NCI-H524 (cell line): ENCODE measurements at places on chromosomes 5 and 9.

DNA sequence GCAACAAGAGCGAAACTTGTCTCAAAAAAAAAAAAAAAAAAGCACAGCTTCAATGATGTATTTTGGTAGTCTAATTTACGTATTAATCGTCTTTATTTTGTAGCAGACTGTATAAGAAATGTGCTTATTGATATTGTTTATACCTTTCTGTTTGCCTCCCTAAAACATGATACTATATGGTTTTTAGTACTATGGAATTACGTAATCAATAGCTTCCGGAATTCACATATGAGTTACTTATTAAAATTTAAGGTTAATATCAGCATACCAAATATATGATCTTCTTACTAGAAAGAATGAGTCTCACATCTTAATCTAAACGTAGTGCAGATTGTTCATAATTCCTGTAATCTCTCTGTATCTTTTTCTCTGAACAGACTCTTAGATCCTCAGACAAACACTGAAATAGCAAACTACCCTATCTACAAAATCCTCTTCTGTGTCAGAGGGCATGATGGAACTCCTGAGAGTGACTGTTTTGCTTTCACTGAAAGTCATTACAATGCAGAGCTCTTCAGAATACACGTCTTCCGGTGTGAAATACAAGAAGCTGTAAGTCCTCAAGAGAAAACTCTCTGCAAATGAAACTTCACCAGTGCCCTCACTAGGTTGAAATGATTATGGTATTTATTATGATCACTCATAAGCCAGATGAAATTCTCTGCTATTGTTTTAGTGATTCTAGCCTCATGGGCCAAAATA lies 44.4 kb upstream of the GPR21 start:
- no peak for DNase-seq

- peak; percentile 82 for DNase-seq
Observed at GRCh38 chr5:34522599-34523386, 133.3 kb upstream of the RAI14 start.

- no peak for DNase-seq
Observed at GRCh38 chr5:157106630-157107461, 2.0 kb downstream of the HAVCR2 start.

- DNase-seq: no peak
Observed at GRCh38 chr9:134983074-134983473, 65.4 kb upstream of the FCN1 start.

GRCh38 chr9:124282442-124283227 lies 24.9 kb downstream of the NEK6 start:
- DNase-seq: no peak

DNA sequence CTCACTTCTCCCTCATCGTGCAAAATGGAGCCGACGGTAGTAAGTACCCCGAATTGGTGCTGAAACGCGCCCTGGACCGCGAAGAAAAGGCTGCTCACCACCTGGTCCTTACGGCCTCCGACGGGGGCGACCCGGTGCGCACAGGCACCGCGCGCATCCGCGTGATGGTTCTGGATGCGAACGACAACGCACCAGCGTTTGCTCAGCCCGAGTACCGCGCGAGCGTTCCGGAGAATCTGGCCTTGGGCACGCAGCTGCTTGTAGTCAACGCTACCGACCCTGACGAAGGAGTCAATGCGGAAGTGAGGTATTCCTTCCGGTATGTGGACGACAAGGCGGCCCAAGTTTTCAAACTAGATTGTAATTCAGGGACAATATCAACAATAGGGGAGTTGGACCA lies 979 bp downstream of the PCDHGA12 start:
- DNase-seq: no peak

GRCh38 chr5:132547269-132547668 lies 3.9 kb upstream of the IL5 start:
- no peak for DNase-seq

DNA sequence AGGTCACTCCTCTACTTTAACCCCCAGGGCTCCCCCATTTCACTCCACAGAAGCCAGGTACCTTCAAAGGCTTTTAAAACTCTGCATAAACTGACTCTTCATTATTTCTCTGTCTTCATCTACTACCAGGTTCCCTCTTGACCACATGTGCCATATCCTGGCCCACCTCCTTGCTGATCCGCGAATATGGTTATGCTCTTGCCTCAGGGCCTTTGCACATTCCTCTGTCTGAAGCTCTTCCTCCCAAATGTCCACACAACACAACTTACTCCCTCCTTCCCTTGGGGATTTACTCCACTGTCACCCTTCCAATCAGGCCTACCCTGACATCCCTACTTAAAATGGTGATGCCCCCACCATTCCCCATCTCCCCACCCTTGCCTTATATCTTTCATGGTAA lies 134.6 kb upstream of the ANKRD55 start:
- DNase-seq: no peak

GRCh38 chr9:3916411-3916810 lies 383.5 kb downstream of the GLIS3 start:
- peak; percentile 32 for DNase-seq
